Progenitor cell of endocrine pancreas (in vitro differentiated cells): ENCODE measurements at places on chromosomes 3 and 15. TPM values are rescaled to one million over a fixed set of nuclear protein-coding genes. Genes with fewer than 3 reads are reported as not detected.

FEZF2 gene
- total RNA-seq = not detected in 2 replicates

LDHAL6B gene
- total RNA-seq = not detected in 2 replicates

DNA sequence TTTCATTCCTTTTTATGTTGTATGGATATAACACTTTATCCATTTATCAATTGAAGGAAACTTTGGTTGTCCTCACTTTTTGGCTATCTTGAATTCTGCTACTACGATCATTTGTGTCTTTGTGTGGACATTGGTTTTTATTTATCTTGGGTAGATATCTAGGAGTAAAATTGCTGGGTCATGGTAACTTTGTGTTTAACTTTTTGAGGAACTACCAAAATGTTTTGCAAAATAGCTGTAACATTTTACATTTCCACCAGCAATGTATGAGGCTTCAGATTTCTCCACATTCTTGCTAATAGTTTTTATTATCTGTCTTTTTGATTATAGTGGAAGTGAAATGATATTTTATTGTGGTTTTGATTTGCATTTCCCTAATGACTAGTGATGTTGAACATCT is 55.6 kb downstream of the TLNRD1 start:
- H3K4me3 ChIP-seq = no peak overlapping the region
- peaks cover 7% of the 10 kb centered on the region for H3K27me3 ChIP-seq
- no peak for DNase-seq
- no peaks in the 10 kb centered on the region for H3K36me3 ChIP-seq
- H3K4me1 ChIP-seq = peaks cover 2% of the 10 kb centered on the region
- H3K27ac ChIP-seq = no peak overlapping the region

DNA sequence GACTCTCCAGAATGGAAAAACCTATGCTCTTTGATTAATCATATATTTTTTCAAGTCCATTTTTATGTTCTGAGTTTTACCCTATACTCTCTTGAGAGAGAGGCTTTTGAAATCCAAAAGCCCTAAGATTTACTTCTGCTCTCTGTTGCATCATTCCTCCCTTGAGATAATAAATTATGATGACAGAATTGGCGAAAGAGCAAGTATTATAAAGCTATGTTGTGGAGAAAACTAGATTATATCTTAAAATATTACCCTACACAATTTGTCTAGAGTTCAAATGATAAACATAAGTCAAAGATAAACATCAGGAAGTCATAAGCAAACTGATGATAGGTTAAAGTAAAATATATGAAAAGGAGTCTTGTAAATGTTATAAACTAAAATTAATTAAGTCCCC is 293.4 kb upstream of the MME start:
- DNase-seq = no peak
- H3K27ac ChIP-seq = no peak overlapping the region
- H3K27me3 ChIP-seq = no peaks in the 10 kb centered on the region
- no peaks in the 10 kb centered on the region for H3K4me1 ChIP-seq
- H3K36me3 ChIP-seq = no peaks in the 10 kb centered on the region

- no peak for DNase-seq
- no peak overlapping the region for H3K27ac ChIP-seq
- peaks cover 4% of the 10 kb centered on the region for H3K4me1 ChIP-seq
Observed at GRCh38 chr3:195133462-195133861, 137.5 kb downstream of the XXYLT1 start.

- peaks cover 26% of the 10 kb centered on the region for H3K4me1 ChIP-seq
- H3K27me3 ChIP-seq = no peaks in the 10 kb centered on the region
- H3K36me3 ChIP-seq = peaks cover 18% of the 10 kb centered on the region
- H3K4me3 ChIP-seq = no peak within 1 kb of the TSS
- peak; percentile 98 for DNase-seq
Observed at GRCh38 chr3:36993326-36994283, at the start of gene MLH1. Gene MLH1, plus strand, starts transcription at chr3:36993518. Its CDS starts 30 bp downstream, at chr3:36993548.

FETUB gene
- total RNA-seq = not detected in 2 replicates
